ENCODE measurements at places on chromosomes 7 and 10.

DNA sequence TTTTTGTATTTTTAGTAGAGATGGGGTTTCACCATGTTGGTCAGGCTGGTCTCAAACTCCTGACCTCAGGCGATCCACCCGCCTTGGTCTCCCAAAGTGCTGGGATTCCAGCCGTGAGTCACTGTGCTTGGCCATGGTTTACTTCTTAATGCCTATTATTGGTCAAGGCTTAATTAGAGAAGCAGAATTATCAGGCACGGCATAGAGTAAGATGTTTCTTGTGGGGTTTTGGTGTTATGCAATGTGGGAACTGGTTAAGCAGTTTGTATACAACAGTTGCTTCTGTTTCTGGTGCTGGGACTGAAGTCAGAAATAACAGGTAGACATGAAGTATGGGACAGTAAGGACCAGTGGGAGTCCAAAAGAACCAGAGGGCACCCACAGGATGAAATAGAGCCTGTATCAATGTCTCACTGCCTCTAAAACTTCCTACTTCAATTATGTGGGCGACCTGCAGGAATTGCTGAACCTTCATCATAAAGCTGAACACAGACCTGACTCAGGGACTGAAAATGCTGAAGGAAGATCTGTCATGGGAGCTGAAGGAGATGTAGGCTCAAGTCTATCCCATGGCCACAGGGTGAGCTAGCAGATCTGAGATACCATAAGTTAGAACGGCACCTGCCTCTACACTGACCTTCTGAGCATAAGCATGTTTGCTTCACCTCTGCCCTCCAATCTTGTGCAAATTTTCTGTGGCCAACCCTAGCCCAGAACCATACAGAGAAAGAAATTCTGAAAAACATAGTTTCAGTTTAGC lies 38.3 kb upstream of the VCL start:
- no peak for DNase-seq

GRCh38 chr7:81210137-81211064 lies 291.6 kb upstream of the SEMA3C start:
- no peak for DNase-seq

DNA sequence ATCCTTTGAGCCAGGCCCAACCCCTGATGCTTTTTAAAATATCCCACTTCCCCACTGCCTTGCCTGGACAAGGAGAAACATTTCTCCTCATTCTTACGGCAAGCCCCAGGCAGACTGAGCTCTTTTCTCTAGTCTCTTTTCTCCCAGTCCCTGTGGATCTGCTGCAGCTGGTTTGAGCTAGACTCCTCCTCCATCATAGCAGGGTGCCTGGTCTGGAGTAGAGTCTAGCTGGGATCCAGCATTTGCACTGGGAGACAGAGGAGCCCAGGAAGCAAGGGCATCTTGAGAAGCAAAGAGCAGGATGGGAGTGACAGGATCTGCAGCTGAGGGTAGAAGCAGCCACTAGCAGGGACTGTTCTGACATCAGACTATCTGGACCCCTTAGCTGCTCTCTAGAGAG lies 562.3 kb upstream of the COBL start:
- DNase-seq = no peak

- no peak for DNase-seq
Measured at GRCh38 chr10:73097305-73097670, 622 bp upstream of the P4HA1 start.

GRCh38 chr7:30472081-30472783 lies 6.4 kb downstream of the NOD1 start:
- no peak for DNase-seq

DNA sequence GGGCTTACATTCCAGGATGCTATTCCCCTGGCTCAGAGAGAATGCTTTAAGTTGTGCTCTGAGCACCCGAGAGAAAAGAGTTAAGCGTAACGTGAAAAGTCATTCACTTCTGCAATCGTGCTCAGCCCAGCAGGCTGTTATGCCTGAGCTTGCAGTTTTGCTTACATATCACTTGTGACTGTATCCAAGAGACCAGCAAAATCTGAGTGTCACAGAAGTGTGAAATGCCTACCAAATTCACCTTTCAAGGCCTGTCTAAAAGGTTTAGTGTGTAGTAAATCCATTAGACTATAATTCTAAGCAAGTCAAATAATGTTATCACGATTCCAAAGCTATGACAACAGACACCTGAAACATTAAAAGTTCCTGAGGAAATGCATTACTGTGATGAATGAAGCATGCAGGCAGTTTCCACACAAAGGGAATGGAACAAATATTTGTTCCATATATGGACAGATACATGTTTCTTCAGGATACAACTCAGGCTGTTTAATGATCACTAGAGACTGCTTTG lies 20.1 kb downstream of the ITGB1 start:
- no peak for DNase-seq

- DNase-seq = peak; percentile 81
Measured at GRCh38 chr10:103069453-103070331, 123.4 kb downstream of the NT5C2 start.

DNA sequence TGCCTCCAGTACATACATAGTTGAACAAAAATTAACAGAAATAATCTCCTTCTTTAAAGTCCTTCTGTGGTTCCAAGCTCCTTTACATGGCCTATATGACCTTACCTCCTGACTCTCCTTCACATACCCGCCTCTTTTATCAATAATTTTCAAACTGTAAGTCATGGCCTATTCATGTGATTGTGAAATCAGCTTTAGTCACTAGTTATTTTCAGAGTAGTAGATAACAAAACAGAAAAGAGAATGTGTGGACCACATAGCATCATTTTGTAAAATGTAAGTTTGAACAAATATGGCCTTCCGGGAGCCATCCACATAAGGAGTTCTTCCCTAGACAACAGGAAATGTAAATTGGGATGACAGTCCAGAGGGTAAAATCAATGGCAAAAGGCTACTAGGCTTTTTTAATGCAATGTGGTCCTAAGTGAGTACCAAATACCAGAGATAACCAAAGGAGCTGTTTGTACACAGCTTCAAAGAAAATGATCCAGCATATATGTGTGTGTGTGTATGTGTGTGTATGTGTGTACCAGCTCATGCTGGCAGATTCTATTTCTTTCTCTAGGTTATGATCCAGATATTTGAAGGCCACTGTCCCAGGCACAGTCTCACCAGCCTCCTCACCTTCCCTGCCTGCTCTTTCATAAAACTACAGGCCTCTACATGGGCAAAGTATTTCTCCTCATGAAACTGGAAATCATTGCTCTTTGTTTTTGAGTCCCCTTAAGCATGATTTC lies 12.3 kb upstream of the FAM133B start:
- no peak for DNase-seq

DNA sequence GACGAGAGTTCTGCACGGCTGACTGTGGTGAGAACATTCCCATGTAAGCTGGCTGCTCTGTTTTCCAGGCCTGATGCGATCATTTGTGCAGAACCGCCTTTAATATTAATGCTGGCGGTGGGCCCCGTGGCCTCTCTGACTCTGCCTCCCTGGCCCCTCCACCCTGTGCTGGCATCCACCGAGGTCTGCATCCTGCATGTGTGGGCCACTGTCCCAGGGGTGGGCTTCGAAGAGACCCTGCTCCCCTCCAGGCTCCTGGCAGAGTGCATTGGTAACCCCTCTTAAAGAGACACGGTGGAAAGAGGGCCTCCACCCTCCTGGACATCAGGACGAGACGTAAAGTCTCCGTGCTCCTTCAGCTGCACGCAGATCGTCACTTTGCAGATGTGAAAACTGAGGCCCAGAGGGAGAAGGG lies 67.3 kb upstream of the FAM20C start:
- DNase-seq = no peak

DNA sequence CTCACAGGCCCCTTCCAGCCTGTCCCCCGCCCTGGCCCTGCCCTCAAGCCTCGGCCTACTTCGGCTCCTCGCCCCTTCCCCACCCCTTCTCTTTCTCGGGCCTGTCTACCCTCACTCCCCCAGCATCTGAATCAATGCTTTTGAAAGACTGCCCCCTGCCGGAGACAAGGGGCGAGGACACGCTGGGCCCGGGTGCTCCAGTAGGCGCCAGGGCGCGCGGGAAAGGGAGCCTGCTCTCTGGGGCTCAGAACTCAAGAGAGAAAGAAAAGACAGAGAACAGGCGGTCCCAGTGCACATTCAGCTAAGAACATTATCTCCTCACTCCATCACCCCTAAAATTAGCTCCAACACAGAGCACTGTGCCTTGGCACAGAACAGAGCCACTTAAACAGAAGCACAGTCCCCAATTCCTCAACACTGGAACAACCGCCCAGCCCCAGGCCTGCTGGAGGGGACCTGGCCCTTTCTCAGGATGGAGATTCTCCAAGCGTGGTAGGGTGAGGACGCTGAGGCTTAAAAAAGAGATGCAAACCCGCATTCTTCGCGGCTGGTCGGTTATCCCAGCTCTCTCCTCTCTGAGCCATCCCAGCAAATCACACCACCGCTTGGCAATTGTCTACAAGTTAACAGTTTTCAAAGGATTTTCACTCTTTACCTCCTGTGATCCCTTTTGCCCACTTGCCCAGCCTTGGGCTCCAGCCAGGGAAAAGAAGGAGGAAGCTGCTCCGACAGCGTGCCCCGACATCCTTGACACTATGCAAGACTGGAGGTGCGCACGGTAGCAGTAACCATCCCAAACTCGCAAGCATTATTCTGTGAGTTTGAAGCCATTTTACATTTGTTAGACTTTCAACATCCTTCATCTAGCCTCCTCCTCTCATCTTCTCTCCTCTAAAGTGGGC lies 2.1 kb downstream of the GIGYF1 start:
- DNase-seq = peak; percentile 92

GRCh38 chr7:157542068-157543021 lies 205.5 kb downstream of the DNAJB6 start:
- no peak for DNase-seq

- no peak for DNase-seq
Measured at GRCh38 chr7:131034166-131034881, 293.4 kb upstream of the MKLN1 start.

GRCh38 chr10:37684765-37685164 lies 172.6 kb downstream of the ZNF248 start:
- DNase-seq = no peak

DNA sequence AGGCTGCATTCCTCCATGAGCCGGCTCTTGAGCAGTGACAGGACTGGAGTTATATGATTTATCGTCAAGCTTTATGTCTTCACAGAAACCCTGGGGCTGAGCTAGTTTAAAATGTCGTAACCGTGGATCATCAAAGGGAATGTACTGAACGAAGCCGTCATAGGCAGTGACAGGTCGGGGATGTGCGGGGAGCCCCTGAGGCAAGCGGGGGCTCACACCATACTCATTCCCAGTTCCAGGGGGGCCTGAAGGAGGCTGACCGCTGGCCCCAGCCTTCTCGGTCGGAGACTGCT lies 30.7 kb downstream of the JCAD start:
- no peak for DNase-seq

GRCh38 chr7:70669854-70670253 lies 462.1 kb upstream of the GALNT17 start:
- no peak for DNase-seq

DNA sequence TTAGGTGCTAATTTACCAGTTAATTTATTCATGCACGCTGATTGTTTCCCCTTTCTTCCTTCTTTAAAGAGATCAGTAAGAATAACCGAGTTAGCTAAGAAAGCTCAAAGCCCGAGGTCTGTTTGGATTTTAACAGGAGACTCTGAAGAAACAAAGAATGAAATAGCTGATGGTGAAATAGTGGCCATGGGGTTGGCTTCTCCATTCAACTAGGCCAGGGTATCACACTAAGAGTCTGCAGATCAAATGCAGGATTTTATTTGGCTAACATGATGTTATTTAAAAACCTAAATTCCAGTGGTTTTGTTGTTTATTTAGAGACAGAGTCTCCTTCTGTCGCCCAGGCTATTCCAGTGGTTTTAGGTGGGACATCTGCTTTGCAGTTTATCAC lies 65.2 kb upstream of the SYPL1 start:
- DNase-seq = no peak

DNA sequence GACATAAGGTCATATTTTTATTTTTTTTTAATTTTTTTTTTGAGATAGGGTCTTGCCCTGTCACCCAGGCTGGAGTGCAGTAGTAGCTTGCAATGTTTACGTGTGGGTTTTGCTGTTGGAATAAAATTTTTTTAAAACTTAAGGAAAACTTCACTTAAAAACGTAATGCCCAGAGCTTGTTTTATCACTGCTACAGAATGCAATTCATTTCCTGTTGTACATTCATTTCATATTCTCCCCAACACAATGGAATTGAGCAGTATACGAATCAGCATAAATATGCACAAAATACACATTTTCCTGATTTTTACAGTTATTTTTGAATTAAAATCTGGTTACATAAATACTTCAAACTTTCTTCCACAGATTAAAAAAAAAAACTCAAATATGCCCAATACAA lies 40.3 kb downstream of the RSU1 start:
- no peak for DNase-seq

DNA sequence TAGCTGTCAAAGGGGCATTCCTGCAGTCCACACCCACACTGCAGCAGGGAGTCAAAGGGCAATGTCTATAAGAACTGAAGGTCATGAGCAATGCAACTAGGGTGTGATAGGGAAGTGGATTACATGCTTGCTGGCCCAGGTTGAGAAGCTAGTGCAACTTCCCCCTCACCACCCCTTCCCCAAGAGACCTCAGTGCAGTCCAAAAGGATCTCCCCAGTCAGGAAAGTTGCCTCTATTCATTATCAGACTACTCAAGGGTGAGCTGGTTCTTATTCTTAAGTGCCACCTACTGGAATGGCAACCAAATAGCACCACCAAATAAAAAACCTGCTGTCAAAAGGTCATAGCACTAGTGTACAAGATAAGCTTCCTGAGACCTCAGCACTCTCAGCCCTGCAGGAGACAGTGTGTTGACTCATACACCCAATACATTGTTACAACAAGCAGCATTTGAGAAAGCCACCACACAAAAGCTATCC lies 28.2 kb downstream of the MTERF1 start:
- DNase-seq = no peak

GRCh38 chr7:128743112-128743772 lies 4.1 kb downstream of the CALU start:
- no peak for DNase-seq

Data from stimulated activated CD8-positive, alpha-beta memory T cell treated with anti-CD3 and anti-CD28 coated beads, Interleukin-4, amount 100 ng/mL, for 48 hours (primary cell).